ENCODE measurements at places on chromosomes 12 and 14.

- no peak for DNase-seq
Observed at GRCh38 chr14:96754162-96754844, 42.9 kb upstream of the VRK1 start.

DNA sequence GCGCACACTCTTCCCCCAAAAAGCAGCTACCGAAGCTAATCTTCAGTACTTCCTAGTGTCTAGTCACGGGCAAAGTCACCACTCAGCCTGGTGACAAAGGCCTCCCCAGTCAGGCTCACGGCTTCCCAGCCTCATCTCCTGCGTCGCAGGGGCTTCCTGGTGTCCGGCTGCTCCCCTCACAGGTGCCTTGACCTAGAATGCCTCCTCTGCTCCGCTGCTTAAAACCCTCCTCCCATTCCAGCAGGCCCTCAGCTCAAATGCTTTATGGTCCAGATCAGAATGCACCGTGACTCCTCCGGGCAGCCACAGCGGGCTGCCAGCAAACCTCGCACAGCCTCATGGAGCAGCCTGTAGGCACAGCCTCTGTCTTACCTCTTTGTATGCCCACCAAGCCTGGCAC lies 53.1 kb downstream of the PRIMA1 start:
- no peak for DNase-seq

GRCh38 chr12:7834701-7835100 lies 38.0 kb downstream of the SLC2A14 start:
- DNase-seq: no peak

DNA sequence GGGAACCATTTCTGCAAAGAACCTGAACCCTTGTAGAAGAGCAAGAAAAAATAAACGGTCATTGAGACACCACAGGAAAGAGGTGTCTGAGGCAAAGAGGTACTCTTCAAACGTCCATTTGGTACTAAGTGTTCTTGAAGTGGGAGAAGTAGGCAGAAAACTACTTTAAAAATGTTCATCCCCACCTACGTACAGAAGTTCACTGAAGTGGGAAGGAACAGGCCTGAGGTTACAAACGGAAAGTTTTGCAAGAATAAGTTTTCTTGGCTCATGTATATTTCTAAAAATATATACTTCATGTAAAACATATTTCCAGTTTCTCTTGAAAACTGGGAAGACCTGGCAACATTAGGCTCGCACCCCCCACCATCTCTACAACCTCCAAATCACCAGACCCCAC lies 61.2 kb downstream of the STXBP6 start:
- DNase-seq: no peak

- no peak for DNase-seq
Observed at GRCh38 chr14:36767603-36768281, 106.1 kb downstream of the PAX9 start.

DNA sequence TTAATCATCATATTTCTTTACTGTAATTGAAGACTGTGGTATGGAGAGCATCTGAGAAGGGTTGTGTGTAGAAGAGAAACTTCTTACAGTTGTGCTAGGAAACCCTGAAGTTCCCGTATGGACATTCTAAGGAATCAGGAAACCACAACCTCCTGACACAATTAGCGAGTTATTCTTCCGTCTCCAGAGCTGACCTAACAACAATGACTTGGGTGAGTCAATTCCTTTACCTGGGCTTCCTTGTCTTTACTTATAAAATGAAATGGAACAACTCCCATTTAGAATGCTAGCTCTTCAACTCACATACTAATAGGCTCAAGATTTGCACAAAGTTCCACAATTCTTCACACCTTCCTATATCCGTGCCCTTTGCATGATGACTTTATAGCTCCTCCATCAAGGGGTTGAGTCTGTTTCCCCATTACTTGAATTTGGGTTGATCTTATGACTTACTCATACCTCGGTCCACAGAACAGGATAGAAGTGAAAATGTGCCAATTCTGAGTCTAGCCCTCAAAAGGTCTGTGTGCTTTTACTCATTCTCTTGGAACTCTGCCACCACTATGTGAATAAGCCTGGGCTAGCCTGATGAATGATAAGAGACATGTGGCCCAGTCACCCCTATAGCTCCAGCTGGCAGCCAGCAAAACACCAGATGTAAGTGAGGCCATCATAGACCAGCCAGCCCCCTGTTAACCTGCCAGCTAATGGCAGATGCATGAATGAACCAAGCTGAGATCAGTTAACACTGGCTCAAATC lies 459.4 kb downstream of the ETNK1 start:
- DNase-seq: no peak

DNA sequence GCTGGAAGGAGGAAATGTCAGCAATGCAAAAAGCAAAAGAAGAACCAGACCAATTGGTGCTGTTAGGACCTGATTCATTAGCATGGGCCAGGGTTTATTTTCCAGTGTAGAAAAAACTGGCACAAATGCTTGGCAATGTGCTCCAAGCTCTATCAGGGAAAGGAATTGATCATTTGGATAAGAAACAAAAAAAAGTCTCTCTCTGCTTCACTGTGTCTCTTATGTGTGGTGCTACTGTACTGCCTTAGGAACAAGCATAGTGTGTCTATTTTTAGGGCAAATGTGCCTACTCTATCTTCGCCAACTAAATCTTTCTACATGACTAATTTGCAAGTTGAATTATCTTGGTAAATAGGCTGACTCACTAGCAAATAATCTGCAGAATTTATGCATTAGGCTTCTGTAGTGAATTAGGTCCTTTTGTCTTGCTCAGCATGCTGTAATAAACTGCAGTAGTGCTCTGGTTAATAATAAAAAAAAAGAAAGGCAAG lies 236.7 kb downstream of the MDGA2 start:
- DNase-seq: no peak

DNA sequence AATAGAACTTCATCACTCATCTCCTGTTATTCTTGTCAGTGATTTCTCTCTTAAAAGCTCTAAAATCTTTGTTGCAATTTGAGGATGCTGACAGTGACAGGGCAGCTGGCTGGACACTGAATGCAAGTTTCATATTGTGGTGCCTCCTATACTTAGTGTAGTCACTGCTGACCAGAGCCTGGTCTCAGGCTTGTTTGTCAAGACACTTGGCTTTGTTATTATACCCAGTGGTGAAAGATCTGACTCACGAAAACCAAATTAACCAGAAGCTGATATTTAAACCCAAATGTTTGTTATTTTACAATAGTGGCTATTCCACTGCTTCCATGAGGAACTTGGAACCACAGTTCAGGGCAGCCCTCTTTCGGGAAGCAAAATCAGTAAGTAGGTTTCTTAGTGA lies 42.8 kb downstream of the RPGRIP1 start:
- DNase-seq: no peak

GRCh38 chr14:26199590-26200370 lies 398.1 kb downstream of the NOVA1 start:
- DNase-seq: no peak

DNA sequence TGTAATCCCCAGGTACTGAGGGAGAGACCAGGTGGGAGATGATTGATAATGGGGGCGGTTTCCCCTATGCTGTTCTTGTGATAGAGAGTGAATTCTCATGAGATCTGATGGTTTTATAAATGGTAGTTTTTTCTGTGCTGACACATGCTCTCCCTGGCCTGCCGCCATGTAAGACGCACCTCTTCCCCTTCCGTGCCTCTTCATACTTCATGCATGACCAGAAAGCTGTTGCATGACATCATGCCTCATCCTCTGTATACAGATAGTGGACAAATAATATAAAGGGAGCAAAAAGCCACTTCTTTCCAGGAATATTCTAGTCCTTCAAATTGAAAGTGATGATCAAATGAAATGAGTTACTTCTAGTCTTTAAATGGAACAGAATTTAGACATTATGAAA lies 47.3 kb upstream of the LRIG3 start:
- no peak for DNase-seq

GRCh38 chr14:64516969-64517368 lies 12.4 kb downstream of the ZBTB1 start:
- no peak for DNase-seq

- no peak for DNase-seq
Observed at GRCh38 chr12:84637926-84638325, 274.7 kb downstream of the SLC6A15 start.

- DNase-seq: no peak
Observed at GRCh38 chr14:68172627-68173026, 353.0 kb downstream of the RAD51B start.

All from activated CD4-positive, alpha-beta T cell treated with anti-CD3 and anti-CD28 coated beads, Interleukin-2, amount 50 U/mL, for 48 hours (primary cell).